Stimulated activated CD4-positive, alpha-beta T cell treated with anti-CD3 and anti-CD28 coated beads, TNF-alpha, amount 100 ng/mL, for 4 hours (primary cell): ENCODE measurements at places on chromosomes 5 and 9.
A peak's percentile ranks its signal among the peaks of the same experiment; 100 is the strongest.

DNA sequence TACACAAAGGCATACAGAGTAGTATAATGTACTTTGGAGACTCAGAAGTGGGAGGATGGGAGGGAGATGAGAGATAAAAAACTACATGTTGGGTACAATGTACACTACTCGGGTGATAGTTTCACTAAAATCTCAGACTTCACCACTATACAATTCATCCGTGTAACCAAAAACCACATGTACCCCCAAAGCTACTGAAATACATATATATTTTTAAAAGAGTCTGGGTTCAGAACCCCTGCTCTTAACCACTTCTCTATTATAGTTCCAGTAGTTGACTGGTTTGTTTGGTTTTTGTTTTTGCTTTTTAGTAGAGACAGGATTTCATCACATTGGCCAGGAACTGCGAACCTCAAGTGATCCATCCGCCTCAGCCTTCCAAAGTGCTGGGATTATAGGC is 22.6 kb downstream of the SGTB start:
- no peak for DNase-seq

DNA sequence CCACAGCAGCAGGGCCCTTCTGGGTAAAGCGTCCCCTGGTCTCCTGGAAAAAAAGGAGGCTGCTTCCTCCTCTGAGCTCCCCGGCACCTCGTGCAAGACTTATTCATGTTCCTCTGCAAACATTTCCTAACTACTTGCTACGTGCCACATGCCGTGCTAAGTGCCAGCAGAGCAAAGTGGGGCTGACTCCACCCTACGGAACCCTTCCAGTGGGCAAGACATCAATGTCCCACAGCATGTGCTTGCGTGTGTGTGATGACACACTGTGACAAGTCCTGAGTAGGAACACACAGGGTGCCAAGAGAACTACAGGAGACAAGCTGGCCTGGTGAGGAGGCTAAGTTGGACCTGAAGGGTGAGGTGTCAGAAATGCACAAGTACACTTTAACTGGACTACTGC is 57.4 kb downstream of the SEMA4D start:
- DNase-seq, result no peak

DNA sequence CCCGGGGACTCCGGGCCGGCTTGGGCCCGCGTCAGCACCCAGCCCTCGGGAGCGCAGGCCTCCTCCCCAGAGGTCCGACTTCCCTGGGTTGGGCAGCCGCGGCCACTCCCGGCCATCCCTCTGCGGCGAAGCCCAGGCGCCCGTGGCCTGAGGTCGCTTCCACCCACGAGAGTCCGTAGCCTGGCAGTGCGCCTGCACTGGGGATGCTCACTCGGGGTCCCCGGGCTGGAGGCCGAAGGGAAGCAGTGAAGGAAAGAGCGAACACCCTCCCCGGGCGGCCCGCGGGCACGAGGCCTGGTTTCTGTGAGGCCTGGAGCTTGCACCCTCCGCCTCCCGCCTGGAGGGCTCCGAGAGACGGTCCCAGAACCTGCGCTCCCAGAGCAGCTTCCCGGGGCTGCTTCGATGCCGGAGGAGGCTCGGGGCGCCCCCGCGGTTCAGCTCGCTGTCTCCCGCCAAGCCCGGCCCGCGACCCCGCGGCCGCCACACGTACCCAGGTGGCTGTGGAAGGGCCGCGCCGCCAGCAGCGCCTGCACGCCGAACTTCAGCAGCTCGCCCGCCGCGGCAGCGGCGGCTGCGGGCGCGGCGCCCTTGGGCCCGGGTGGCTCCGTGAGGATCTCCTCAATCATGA is 607 bp downstream of the BARX1 start:
- no peak for DNase-seq

DNA sequence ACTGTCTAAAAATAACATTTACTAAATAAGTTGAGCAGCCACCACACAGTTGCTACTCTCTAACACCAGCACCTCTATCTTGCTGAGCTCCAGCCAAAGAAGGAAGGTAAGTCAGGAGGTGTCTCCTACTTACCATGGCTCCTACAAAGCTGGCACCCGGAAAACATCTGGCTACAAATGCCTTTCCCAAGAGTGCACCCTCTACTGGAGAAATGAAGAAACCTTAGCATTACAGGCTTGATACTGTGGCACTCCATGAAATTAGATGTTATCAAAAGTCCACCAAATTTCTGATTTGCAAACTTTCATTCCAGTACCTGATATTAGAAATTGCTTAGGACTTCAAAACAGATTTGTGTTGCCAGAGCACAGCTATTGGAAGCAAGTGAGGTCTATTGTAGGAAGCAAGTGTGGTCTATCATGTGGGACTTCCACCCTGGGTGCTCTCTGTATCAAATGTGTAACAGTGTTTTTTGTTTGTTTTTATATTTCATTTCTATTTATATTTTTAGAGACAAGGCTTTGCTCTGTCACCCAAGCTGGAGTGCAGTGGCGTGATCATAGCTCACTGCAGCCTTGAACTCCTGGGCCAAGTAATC is 25.7 kb upstream of the RFK start:
- no peak for DNase-seq

DNA sequence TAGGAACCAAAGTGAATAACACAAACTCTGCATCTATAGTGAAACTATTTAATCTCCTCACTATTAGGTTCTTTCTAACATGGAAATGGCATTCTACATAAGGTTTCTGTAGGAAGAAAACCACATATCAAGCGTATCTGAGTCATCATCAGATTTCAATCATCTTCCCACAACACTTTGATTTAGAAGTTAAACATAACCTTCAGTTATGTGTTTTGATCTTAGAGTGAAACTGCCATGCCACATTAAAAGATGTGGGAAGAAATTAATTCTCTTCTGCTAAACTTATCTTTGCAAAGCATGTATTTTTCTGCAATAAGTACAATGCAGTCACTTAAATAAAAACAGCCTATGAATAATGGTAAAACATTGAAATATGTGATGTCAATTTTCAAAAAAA is 55.0 kb downstream of the MEF2C start:
- no peak for DNase-seq

DNA sequence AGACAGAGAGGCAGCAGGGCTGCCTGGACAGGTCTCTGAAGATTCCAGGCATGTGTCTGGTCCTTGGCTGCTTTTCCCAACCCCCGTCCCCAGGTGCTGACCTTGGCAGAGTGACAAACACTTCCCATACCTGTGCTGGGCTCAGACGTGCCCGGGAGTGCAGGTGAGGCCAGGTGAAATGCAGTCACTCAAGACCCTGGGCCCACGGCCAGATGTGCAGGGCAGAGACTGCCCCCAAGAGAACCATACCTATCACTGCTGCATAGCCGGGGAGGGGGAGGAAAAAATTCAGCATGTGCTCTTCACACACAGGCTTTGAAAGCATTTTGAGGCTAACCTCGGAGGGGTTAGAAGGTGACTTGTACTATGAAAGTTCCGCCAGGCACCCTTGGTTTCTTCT is 22.6 kb downstream of the CCNJL start:
- DNase-seq, result no peak

DNA sequence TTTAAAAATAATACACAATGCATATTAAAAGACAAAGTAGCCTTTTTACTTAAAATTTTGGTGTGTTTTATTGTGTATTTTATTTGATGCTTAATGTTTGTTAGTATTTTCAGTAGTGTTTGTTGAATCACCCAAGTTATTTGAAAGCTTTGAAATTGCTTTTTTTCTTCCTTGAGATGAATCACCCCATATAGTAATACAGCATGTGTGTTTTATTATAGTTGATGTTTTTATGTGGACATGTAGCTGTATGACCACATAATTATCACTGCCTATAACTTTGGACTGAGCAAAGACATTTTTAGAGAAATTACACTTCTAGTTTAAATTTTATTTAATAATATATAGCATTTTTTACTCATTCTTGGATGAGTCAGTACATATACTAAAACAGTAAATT is 18.0 kb downstream of the FAM174A start:
- DNase-seq, result no peak

DNA sequence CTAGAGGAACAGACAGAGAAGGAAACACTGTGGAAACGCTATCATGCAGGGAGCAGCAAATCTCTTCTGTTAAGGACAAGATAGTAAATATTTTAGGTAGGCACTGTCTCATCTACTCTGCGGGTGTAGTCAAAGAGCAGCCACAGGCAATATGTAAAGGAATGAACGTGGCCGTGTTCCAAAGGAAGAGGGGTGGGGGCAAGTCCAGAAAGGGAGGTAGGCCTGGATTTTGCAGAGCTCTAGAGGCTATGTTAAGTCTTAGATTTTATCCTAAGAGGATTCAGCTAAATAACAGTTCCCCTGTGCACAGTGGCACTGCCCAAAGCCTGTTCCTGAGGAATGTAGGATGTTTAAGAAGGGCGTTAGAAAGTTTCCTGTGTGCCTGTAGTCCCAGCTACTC is 161.6 kb downstream of the ACTL7B start:
- no peak for DNase-seq

GRCh38 chr5:141326088-141326854 is 4.0 kb upstream of the PCDHGA1 start:
- peak; percentile 41 for DNase-seq

DNA sequence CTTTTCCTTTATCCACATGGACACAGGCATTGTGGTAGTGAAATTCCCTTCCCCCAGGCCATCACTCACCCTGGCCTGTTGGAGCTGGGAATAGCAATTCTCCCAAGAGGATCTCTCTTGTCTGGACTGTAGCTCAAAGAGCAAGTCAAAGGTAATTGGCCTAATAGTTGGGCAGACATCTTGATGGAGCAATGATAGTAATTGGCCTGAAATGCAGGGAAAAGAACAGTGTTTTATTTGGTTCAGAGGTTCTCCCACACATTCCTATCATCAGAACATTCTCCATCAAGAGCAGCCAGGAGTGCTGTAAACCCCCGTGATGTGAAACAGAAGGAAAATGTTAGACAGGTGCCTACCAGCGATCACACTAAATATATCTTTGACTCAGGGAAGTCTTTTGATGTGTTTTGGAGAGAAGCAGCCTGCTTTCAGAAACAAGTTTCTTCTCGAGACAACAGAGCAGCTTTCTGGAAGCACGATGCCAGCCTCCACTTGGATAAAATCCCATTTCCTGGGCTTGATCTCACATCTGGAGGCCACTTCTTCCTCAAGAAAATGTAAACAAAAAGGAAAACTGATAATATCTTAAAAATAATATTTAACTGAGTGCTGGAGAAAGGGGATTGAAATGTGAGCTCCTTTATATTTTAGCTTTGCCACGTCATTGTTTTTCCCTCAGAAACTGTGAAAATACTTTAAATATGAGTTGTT is 198.1 kb upstream of the WWC1 start:
- DNase-seq, result no peak

DNA sequence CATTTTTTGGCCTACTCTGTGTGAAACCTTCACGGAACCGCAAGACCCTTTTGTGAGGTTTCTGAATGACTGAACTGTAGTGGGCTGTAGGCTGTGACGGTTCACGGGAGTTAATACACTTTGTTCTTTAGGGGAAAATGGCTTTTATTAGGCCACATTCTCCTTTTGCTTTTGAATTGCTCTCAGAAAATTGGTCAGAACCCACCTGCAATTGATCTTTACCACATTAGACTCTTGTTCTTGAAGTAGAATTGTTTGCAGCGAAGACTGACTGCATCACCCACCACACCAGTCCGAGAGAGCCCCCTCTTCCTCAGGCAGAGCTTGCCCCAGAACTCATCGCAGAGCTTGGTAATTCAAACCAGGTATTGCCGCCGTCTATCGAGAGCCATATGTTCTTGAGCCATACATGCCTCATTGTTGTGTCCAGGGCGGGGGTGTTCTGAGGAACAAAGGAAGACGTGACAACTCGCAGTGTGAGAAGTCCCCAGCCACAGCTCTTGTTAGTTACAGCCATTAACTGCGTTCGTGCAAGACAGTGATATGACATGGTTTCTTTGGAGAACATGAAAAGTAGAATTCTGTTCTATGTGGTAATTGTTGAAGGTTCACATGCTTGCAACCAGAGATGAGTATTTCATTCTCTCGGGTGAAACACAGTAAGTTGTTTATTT is 166.4 kb upstream of the OTULINL start:
- no peak for DNase-seq

GRCh38 chr5:6868575-6869215 is 155.5 kb downstream of the TENT4A start:
- no peak for DNase-seq

DNA sequence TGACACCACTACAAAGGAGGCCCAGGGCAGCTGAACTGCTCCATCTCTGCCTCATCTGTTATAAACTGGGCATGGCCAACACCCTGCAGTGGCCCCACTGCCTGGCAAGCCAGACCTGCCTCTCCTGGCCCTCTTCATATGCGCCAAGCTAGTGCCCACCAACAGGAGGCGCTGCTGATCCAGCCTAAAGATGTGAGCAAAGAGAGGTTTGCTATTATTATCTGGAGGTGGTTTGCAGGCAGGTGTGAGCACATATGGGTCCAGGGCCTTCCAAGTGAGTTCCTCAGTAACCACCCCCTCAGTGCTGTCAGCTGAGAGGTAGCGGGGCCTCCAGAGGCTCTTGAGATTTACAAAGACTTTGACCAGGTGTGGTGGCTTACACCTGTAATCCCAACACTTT is 232.2 kb downstream of the SYK start:
- DNase-seq, result peak; percentile 27

DNA sequence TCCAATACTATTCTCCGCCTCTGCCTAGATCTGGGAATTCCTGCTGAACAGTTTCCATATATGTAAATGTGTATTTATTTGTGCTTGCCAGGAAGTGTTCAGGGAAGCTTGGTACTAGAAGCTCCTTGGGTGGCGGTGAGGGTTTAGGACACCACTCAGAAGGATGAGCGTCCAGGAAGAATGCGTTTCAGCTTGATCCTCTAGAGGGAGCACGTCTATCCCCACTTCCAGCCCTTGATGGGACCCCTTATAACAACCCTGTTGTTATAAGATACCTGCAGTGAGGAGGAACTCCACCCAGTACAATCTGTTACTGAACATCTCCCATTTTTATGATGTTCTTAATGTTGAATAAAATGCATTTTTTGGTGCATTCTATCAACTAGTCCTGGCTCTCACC is 88.9 kb downstream of the CYFIP2 start:
- DNase-seq, result no peak

GRCh38 chr9:137049544-137050449 is 3.8 kb upstream of the NPDC1 start:
- no peak for DNase-seq

DNA sequence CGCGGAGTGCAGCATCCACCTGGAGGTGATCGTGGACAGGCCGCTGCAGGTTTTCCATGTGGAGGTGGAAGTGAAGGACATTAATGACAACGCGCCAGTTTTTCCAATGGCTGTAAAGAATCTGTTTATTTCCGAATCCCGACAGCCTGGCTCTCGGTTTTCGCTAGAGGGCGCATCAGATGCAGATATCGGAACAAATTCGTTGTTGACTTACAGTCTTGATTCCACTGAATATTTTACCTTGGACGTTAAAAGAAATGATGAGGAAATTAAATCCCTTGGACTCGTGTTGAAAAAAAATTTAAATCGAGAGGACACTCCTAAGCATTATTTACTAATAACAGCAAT is 611 bp downstream of the PCDHA3 start:
- no peak for DNase-seq

GRCh38 chr5:130762031-130762430 is 403.0 kb downstream of the HINT1 start:
- no peak for DNase-seq

GRCh38 chr9:81716409-81716808 is 27.1 kb upstream of the TLE1 start:
- DNase-seq, result no peak

- DNase-seq, result no peak
Measured at GRCh38 chr5:58040044-58040443, 419.8 kb downstream of the PLK2 start.
